ENCODE measurements at places on chromosomes 2 and 18.

DNA sequence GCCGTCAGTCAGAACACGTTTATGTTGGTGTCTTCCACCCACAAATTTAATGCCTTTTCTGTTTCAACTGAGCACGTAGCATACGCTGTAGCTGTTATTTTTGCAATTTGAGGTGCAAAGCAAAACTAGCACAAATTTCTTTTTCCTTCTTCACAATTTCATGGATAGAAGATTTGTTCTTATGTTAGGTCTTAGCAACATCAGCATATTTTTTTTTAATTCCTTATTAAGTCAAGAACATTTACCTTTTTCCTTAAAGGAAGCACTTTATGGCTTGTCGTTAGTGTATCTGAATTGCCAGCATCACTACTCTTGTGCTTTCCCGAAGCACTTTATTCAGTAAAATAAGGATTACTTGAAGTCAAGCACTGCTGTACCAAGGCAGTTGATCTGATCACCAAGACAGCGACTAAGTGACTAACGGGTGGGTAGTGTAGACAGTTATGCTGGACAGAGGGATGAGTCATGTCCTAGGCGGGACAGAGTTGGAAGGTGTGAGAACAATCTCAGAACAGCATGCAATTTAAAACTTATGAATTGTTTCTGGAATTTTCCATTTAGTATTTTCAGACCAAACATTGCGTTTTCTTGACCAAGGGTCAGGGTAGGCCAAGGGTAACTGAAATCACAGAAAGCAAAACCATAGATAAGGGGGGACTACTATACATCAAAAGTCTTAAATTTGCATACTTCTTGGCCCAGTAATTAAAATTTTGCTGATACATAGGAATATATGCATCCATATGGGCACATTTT, 13.3 kb downstream of the BABAM2 start:
- no peak for DNase-seq

DNA sequence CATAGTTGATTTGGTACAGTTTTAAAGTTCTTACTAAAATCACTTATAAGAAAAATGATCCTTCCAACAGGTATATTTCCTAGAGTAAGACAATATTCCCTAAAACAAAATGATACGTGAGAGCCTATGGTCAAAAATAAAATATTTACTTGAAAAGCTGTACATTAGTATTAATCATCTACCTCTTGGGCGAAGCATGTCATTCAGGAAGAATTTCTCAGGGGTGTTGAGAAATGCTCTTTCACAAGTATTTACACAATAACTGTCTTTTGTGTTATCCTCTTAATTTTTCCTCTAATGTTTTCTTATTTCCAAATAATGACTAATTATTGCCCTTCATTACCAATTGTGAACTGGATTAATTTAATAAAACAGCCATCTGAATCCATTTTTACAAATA, 466.3 kb downstream of the SATB2 start:
- no peak for DNase-seq

- no peak for DNase-seq
Measured at GRCh38 chr2:159256159-159256558, 30.3 kb downstream of the WDSUB1 start.

DNA sequence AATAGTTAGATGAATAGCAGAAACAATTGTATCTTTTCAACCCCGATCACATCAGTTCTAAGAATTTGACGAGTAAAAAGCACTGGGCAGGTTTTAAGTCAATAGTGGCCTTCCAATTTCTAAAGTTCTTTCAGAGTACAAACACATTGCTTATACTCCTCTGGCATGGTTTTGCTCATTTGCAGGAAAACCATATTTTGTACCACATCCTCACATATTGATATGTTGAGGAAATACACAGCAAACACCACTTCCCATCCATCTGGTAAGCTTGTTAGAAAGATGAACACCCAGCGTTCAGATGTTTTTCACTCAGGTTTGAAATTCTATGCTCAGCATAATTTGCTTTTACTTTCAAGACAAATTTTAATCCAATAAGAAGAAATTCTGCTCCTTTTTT, 344.6 kb upstream of the ACVR2A start:
- no peak for DNase-seq

GRCh38 chr2:47917276-47917961, 11.1 kb upstream of the FBXO11 start:
- DNase-seq: no peak

DNA sequence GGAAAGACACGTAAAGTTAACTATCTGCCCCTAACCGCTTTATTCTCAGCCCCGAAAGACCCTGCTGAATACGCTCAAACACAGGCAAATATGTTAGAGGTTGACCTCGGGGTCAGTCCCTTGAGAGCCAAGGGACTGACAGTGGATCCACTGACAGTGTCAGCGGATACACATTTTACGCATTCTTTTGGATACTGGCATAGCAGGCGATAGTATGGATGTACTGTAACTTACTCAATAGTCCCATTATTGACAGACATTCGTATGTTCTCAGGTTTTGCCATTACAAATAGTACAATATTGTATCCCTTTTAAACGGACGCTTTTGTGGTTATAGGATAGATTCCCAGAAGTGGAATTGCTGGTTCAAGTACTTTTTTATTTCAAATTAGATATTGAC, 13.4 kb downstream of the ATP6V1B1 start:
- DNase-seq: no peak

DNA sequence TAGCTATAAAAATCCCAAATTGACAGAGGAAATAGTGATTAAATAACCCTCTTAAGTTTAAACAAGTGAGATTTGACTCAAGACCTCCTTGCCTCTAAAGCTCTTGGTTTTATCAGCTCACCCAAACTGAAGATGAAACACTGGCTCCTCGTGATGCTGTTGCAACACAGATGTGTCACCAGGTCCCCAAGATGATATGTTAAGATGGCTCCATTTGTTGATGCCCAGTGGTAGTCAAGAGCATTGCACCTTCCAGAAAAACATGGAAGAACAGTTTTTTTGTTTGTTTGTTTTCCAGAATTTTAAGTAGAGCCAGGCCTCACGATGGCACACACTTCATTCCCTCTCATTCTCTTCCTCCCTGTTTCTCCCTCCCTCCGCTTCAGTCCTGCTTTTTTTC, 399.8 kb downstream of the TXNL1 start:
- DNase-seq: no peak

- no peak for DNase-seq
Measured at GRCh38 chr2:26363958-26364357, 17.4 kb upstream of the ADGRF3 start.

GRCh38 chr2:33903215-33903614, 304.1 kb upstream of the FAM98A start:
- no peak for DNase-seq

DNA sequence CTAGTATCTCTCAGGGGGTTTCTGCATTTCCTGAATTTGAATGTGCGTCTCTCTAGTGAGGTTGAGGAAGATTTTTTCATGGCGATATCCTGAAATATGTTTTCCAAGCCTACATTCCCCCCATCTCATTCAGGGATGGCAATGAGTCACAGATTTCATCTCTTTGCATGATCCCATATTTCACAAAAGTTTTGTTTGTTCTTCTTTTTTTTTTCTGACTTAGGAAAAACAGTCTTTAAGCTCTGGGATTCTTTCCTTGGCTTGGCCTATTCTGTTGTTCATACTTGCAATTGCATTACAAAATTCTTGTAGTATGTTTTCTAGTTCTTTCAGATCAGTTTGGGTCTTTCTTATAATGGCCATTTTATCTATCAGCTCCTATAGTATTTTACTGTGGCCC, 136.5 kb downstream of the DSEL start:
- no peak for DNase-seq

DNA sequence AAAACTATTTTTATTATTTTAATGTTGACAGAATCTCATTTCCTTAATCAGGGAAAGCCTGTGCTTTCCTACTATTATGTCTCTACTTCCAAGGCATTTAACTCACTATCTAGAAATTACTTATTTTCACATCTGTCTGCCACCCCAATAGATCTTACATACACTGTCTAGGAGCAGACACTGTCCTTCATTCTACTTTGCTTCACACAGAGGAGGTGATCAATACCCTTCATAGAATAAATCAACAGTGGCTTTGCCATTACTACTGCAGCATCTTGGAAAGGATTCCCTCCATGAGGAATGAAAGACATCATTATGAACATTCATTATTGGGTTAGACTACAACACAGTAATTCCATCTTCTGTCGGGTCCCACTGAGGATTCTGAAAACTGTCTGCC, 31.7 kb downstream of the CDH20 start:
- DNase-seq: no peak

DNA sequence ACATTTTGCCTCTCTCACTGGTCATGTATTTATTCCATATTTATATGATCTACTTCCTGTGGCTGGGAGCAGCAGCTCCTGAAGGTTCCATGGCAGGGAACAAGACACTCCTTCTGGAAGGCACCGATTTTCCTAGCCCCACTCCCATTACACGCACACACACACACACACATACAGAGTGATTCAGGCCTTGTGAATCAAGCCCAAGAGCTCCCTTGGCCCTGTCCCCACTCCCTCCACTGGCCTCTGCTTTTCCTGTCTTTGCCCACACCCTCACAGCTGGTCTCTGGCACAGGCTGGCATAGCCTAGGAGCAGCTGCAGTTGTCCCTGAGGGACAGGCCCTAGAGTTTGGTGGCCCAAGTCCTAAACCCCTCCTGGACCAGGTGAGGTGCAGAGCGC, 201.7 kb downstream of the NAPG start:
- no peak for DNase-seq

DNA sequence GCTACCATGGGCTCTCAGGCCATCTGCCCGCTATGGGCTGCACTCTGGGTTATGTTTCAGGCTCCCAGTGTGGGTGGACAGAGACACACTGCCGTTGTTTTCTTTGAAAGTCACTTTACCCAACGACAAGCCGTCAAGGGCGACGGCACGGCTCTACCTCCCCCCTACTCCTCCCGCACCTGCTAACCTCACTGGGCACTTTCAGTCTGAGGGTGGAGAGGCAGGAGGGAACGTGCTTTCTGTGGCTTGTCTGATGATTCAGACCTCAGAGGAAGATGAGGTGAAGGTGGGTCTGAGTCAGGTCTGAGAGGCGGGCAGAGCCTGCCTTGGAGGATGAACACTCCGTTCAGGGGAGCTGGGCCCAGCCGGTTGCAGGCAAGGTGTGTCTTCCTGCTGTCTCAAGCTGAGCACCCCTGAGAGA, 147.6 kb upstream of the HDAC4 start:
- DNase-seq: no peak

DNA sequence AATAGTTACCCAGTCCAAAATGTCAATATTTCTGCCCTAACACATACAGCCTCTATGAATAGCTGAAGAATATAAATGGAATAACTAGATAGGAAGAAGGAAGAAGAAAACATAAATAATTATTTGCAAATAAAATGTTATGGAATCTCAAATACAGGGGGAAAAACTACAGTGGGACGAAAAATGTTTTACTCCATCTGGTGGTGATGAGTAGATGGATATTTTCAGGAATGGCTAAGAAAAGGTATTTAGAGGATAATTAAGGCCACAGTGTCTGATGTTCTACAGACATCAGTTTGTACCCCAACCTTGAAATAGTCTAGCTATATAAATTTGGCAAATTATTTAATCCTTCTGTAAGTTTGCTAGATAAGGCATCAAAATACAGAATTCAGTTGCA, 178.1 kb upstream of the FSHR start:
- no peak for DNase-seq

GRCh38 chr2:235478609-235479008, 15.2 kb upstream of the AGAP1 start:
- no peak for DNase-seq

GRCh38 chr18:26689226-26689879, 141.0 kb upstream of the KCTD1 start:
- DNase-seq: no peak

DNA sequence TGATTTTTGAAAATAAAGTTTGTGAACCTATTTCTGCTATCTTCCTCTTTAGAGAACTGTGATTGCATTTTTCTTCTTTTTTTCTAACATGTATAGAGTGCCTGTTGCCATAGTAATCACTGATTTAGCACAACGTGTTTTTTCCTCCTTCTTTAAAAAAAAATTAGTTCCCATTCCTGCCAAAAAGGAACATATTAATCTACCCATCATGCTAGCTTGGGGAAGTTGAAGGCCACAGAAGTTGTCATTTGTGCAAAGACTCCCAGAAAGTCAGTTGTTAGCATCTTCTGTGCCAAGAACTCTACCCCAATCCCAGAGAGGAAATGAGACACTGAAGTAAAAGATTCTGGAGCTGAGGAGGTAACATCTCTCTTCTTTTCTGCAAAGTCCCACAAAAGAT, 57.3 kb downstream of the SLC8A1 start:
- DNase-seq: no peak

DNA sequence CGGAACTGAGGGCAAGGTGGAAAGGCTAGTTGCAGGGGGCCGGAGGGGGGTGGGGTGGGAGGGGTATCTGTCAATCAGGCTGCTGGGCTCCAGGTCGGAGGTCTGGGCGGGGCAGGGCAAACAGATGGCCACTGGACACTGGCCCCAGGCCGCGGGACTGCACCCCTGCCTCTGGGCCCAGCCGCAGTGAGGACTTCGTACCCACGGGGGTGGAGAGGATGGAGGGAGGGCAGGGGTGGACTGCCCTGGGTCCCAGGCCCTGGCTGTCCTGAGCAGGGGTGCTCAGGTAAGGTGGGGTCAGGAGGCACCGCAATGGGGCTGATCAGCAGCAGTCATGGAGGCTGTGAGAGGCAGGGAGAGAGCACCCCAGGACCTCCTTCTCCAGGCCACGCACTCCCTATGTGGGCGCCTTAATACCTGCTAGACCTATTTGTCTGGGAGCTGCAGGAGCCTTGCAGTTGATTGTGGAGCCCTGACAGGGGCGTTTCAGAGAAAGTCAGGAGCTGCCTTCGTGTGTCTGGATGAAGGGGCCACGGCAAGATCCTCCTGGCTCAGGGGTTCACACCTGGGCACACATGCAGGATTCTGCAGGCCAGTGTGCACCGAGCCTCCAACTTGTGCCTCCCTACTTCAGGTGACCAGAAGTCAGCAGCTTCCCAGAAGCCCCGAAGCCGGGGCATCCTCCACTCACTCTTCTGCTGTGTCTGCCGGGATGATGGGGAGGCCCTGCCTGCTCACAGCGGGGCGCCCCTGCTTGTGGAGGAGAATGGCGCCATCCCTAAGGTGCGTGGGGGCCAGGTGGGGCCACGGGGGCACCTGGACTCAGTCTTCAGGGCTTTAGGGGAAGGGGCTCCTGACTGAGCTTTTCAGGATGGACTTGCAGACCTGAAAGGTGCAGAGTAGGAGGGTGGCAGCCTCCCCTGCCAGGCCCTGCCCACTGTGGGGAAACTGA, 1.5 kb downstream of the CTDSP1 start:
- peak; percentile 58 for DNase-seq

DNA sequence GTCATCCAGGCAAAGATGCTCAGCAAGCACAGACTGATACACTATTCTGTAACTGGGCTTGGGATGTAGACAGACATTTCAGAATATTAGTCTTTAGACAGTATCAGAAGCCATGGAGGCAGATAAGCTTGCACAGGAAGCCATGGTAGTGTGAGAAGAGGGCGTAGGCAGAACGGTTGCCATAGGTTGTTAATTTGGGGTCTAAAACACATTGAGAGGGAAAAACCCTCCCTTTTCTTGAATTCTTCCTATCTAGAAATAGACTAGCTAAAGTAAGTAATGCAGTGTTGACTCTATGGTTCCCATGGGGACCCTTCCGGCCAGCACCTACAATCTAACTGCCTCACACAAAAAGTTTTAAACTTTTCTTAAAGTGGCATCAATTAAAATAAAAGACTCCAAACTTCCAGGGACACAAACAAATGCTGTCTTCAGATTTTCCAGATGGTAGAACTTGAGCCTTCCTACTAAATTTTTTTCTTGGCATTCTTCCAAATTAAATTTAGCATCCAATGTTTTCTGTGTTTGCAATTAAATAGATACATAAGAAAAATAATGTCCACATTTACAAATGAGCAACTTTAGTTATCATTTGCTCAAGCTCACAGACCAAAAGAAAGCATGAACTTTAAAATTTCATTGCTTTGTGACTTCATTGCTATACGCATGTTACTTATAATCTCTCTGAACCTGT, 1.9 kb downstream of the PRKRA start:
- no peak for DNase-seq

Data from Right ventricle myocardium superior (tissue), 1 donor.